ENCODE measurements at places on chromosomes 12 and 14. TPM values are rescaled to one million over a fixed set of nuclear protein-coding genes. Genes with fewer than 3 reads are reported as not detected.

Gene VWF
- total RNA-seq: 6.7 TPM

DNA sequence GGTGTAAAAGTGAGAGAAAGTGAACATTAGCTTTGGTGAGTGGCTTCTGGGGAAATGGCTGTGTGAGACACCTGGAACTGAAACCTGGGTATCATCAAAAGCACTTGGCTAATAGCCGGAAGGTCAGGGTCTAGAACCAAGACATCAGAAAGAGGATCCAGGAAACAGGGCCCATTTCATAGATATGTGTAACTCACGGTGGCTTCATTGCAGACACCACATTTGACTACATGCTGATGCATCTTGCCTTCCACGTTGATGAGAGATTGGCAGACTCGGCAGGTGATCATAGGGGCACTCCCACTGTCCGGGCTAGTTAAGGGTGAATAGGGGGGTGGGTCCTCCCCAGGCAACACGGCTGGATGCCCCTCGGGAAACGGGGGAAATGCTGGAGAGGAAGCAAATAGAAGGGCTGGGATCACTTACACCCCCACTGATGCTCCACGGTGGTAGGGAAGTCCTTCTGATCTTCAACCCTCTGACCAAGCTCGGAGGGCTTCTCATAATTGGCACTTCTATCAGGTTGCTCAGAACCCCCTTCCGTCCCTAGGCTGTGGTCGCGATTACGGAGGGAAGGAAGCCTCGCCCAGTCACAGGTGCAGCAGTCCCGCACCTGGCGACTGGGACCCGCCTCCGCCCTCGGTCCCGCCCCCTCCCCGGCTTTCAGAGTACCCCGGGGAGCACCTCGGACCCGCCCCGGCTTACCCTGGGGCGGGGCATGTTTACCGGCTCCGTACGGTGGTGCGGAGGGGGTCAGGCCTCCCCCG lies 593 bp downstream of the PIP4P1 start:
- no peak for DNase-seq
- no peaks in the 10 kb centered on the region for H3K27me3 ChIP-seq
- H3K27ac ChIP-seq: peak overlapping the region; percentile 95
- H3K4me1 ChIP-seq: peaks cover 19% of the 10 kb centered on the region
- peaks cover 41% of the 10 kb centered on the region for H3K36me3 ChIP-seq
- peak overlapping the region; percentile 85 for H3K4me3 ChIP-seq

Gene HOXC11
- total RNA-seq: not detected

DNA sequence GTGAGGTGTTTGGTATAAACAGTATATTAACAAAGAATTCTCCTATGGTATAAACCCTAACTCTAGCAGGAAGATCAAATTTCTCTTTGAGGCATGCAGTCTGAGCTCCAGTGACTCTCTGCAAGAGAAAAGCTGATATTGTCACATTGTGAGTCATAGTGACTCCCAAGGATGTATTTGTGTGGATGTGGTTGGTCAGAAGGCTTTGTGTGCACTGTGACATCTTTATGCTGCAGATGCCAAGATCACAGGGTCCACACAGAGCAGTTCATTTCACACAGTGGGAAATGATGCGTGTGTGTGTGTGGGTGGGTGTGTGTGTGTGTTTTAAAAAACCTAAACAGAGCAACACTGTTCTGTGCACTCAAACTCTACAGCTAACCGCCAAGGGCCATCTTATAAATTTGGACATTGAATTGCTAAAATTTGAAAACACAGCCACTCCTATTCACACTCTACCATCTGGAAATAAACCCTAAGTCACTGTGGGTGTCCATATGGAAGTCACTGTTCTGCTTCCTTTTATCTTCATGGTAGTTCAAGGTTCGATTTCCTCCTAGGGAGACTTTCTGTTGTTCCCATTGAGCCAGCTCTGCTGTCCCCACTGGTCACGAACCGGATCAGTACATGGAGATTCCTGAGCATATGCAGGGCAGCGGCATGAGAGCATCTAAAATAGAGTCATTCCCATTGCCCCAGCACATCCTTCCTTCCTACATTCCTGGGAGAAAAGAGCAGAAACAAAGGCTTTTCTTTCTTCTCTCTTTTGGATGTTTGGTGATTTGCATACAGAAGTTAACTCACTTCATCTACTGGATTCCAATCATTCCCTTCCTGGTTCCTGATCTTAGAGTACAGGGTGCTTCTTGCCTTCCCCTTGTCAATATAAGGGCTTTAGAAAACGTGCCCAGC lies 727.6 kb downstream of the DIO2 start:
- H3K27ac ChIP-seq: no peak overlapping the region
- no peaks in the 10 kb centered on the region for H3K27me3 ChIP-seq
- H3K36me3 ChIP-seq: no peaks in the 10 kb centered on the region
- no peak for DNase-seq

DNA sequence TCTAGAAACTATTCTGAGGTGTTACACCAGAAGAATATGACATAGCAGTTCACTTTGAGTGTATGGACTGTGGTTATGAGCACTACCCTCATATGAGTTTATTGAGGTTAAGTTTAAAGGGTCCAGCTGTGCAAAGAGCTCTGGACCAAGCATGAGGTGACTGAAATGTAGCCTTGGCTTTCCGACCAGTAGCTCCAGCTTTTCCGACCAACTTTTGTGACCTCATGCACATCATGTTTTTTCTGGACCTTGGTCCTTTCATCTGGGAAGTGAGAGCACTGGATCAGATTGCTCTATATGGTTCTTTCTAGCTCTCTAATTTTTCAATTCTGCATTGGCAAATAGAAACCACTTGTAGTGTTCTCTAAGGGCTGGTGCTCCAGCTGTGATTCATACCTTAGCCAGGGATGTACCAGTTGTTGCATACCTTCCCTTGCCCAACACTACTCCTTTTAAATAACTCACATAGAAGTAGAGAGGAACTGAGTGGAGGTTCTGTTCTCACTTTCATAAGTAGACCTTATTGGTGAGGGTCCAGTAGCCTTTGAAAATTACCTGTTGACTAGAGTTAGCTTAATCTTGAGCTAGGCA lies 16.6 kb downstream of the IGF1 start:
- DNase-seq: no peak
- no peaks in the 10 kb centered on the region for H3K36me3 ChIP-seq
- H3K4me1 ChIP-seq: no peaks in the 10 kb centered on the region
- H3K27me3 ChIP-seq: no peaks in the 10 kb centered on the region

Gene SIX6
- total RNA-seq: under 0.01 TPM

Gene SERPINA9
- total RNA-seq: 0.05 TPM

- no peak for DNase-seq
- H3K27me3 ChIP-seq: no peaks in the 10 kb centered on the region
- H3K27ac ChIP-seq: no peak overlapping the region
- H3K4me1 ChIP-seq: no peaks in the 10 kb centered on the region
- no peak overlapping the region for H3K4me3 ChIP-seq
Observed at GRCh38 chr12:131596115-131596514, 114.8 kb upstream of the SFSWAP start.

DNA sequence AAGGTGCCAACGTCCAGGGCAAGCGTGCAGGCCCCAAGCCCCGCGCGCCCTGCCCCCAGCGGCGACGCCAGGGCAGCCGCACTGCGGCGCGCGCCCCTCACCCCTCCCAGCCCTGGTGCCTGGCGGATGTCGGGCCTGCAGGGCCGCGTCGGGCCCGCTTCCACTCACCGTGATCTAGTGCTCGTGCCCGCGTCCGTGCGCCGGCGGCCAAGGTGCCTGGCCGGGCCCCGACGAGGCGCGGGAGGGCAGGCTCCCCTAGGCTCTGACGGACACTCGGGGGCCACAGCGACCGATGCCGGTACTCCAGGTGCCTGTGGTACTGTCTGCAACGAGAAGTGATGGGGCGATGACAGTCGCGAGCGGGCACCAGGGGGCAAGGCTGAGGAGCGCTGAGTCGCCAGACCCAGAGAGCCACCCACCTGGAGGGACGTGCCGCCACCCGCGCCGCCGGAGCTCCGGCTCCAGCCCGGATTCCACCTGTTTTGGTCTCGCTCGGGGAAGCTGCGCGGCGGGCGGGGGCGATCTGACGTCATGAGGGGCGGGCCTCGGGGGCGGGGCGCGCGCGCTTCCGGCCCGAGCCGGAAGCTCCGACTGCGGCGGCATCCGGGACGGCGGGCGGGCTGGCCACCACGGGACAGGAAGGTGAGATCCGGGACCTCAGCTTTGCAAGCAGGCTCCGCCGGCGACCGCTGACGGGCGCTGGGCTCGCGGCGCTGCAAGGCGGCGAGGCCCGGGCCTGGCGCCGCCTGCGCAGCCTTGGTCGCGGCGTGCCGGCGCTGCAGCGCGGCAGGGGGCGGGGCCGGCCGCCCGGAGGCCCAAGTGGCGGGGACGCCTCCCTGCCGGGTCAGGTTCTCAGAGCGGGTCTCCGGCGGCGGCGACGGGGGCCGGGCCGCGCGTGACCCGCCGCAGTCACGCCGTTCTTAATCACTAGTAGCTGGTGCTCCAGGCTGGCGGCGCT lies at the start of the genes LYSET and MOAP1:
Gene LYSET, plus strand, starts transcription at position 927 of the 958 bp plus-strand sequence. CDS start 89 bp downstream, outside the sequence.
Gene MOAP1, minus strand, starts transcription at position 507 of the 958 bp plus-strand sequence. CDS start 655 bp downstream, outside the sequence.
- H3K4me1 ChIP-seq: peaks cover 16% of the 10 kb centered on the region
- H3K4me3 ChIP-seq: peak within 1 kb of the TSS; percentile 94
- peaks cover 18% of the 10 kb centered on the region for H3K36me3 ChIP-seq

DNA sequence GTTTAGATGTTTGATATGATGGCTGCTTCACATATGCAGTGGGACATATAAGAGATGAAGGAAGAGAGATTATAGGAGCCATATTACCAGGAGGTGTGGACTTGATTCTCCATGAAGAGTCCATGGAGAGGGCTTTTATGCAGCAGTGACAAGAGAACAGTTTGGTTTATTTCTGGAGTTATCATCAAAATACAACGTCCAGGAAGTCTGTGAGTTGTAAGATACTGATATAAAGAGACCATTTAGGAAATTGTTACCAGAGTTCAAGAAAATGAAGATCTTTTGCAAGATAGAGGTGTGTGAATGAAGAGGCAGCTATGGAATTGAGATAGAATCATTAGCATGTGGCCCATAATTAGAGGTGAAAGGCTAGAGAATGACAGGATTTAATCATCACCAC lies 431.7 kb downstream of the NPAS3 start:
- DNase-seq: no peak
- H3K27me3 ChIP-seq: no peaks in the 10 kb centered on the region
- H3K4me1 ChIP-seq: no peaks in the 10 kb centered on the region
- H3K27ac ChIP-seq: no peak overlapping the region

GRCh38 chr12:117863002-117863709 lies 105.6 kb downstream of the KSR2 start:
- no peaks in the 10 kb centered on the region for H3K36me3 ChIP-seq
- H3K4me1 ChIP-seq: no peaks in the 10 kb centered on the region
- no peak overlapping the region for H3K27ac ChIP-seq
- no peak for DNase-seq
- no peaks in the 10 kb centered on the region for H3K27me3 ChIP-seq

DNA sequence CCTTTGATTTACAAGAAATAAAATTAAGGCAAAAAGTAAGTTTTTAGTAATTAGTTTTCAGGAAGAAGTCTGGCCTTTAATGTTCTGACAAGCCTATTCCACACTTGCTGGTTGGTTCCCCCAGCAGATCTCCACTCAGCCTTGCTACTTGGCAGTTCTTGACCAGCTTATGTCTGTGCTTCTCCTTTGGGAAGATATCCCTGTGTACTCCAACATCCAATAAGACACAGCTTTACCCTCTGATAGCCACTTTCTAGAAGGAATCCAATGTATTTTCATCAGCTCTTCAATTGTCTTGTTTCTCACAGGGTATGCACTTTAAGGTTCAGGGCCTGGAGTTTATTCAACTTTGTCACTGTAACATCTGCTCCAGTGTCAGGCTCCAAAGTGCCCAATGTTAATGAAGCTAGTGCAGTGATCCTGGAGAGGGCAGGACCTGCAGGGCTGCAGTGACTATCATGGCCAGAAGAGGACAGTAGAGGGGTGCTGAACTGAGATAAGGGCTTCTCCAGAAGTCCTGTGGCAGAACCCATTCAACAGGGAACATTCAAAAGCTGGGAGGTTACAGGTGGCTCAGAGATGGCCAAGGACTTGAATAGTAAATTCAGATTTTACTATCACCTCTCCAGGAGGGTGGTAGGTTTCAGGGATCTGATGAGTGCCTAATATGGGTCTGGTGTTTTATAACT lies 22.9 kb downstream of the JKAMP start:
- H3K27ac ChIP-seq: no peak overlapping the region
- no peaks in the 10 kb centered on the region for H3K27me3 ChIP-seq
- no peak for DNase-seq
- H3K36me3 ChIP-seq: no peaks in the 10 kb centered on the region
- H3K4me1 ChIP-seq: no peaks in the 10 kb centered on the region
- H3K4me3 ChIP-seq: no peak overlapping the region
